Left ventricle myocardium superior (tissue), 1 donor: ENCODE measurements at places on chromosomes 12 and 14.
A peak's percentile ranks its signal among the peaks of the same experiment; 100 is the strongest.

DNA sequence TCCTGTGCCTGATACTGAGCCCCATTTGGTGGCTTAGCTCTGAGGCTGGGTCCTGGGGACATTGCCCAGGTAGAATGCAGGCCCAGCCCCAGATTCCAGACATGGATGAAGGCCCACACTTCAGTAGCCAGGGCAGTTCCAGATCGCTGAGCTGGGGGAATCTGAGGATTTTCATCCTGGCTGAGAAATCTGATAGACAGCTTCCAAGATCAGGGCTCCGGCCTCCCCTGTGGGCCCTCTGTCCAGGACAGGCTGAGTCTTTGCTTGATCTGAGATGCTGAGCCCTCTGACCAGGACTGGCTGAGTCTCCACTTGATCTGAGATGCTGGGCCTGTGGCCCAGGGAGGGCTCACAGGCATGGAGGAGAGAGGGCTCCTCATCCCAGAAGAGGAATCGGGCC, 3.3 kb upstream of the RASAL1 start:
- no peak for DNase-seq

DNA sequence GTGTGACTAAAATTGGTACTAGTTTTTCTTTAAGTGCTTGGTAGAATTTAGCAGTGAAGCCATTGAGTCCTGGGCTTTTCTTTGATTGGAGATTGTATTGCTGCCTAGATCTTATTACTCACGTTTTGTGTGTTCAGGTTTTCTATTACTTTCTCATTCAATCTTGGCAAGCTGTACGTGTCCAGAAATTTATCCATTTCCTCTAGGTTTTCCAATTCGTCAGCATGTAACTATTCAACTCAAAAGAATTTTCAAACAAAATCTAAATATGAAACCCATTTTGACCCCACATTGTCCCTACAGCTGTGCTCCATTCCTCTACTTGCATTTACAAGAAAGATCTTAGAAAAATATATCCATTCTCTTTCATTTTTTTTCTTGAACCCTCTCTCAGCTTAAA, 1613.4 kb upstream of the SEL1L start:
- no peak for DNase-seq

DNA sequence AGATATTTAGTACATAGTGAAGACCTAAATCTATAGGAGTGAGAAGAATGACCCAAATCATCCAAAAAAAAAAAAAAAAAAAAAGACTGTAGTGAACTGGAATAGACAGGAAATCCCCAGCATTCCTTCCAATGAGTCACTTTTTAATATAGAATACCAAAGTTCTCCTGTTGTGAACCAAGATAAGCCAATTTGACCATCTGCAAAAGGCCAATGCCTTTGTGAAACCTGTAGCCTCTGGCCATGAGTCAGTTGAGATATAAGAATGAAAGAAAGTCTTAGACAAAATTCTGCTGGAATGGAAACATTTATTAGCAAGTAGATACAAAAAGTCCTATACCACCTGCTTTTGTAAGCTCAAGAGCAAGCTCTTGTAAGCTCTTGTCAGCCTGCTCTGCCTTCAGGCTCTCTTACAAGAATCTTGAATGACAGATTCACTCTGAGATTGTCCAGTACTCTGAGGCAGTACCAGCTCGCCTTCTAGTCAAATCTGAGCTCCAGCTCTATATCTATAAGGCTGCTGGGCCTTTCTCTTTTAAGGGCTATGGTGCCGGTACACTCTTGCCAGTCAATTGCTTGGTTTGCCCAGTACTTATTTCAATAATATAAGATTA, 243.0 kb upstream of the TMTC1 start:
- no peak for DNase-seq

GRCh38 chr12:124827588-124828184, 36.0 kb downstream of the SCARB1 start:
- no peak for DNase-seq

GRCh38 chr14:81436296-81437138, 36.4 kb upstream of the STON2 start:
- DNase-seq, result peak; percentile 90

DNA sequence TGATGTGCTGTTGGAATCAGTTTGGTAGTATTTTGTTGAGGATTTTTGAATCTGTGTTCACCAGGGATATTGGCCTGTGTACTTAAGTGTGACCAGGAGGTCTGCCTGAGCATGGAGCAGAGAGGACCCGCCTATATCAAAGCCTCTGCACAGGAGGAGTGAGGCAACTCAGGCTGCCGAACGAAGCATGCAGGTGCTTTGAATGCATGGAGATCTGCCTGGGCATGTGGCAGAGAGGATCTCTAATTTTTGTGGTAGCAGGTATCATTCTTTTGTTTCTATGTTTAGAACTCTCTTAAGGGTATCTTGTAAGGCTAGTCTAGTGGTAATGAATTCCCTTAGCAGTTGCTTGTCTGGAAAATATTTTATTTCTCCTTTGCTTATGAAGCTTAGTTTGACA, 26.9 kb downstream of the RAB3IP start:
- DNase-seq, result no peak

DNA sequence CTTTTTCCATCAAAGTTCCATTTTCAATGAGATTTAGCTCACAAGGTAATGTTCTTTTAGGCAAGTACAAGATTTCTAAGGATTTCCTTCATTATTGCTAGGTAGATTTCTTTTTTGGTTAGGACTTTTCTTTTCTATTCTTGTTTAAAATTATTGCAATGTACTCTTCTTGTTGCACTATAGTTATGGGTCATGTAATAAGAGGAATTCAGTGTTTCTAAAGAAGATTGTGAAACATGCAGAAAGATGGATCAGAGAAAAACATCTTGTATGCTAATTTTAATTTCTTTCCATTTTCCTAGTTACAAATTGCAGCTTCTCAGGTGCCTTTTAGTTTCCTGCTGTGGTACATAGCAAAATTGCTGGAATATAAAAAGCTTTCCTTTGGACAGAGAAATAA, 56.1 kb downstream of the BTG1 start:
- no peak for DNase-seq

- DNase-seq, result no peak
Measured at GRCh38 chr12:56836800-56837663, 73.9 kb downstream of the HSD17B6 start.

DNA sequence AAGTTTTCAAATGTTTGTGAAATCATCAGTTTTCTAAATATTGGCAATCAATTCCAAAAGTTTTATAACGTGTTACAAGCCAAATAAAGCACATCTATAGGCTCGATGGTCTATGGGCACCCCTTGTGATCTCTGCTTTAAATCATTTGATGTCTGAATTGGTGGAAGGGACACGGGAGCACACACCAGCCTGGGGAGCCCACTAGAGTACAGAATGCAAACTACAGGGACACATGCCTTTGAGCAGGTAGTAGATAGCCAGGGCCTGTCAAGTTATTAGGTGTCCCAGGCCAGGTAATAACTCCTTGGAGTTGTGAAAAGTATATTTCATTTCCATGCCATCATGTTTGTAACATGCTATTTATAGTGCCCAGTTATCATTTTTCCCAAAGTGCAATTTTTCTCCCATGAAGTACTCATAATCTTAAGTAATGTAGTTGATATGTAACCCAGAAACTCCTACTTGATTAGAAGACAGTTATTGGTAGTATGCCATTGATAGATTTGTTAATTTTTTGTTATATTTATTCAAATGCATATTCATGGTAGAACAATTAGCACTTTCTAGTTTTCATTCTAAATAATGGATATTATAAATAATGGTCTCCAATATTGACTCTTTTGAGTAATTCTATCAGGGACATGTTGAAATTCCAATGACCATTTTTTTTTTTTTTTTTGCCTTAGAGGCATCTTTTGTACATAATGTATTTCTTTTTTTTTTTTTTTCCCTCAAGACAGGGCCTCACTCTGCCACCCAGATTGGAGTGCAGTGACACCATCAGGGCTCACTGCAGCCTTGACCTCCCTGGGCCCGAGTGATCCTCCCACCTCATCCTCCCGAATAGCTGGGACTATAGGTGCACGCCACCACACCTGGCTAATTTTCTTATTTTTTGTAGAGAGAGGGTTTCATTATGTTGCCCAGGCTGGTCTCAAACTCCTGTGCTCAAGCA, 96.9 kb upstream of the FGD4 start:
- DNase-seq, result no peak

- no peak for DNase-seq
Measured at GRCh38 chr14:41457393-41457792, 149.3 kb upstream of the LRFN5 start.

- DNase-seq, result no peak
Measured at GRCh38 chr12:44847403-44847802, 28.7 kb downstream of the NELL2 start.

- no peak for DNase-seq
Measured at GRCh38 chr14:27367345-27367744, 769.5 kb upstream of the NOVA1 start.

GRCh38 chr12:88206601-88207000, 64.5 kb downstream of the TMTC3 start:
- no peak for DNase-seq

GRCh38 chr12:29781188-29781587, 2.6 kb downstream of the TMTC1 start:
- DNase-seq, result no peak

DNA sequence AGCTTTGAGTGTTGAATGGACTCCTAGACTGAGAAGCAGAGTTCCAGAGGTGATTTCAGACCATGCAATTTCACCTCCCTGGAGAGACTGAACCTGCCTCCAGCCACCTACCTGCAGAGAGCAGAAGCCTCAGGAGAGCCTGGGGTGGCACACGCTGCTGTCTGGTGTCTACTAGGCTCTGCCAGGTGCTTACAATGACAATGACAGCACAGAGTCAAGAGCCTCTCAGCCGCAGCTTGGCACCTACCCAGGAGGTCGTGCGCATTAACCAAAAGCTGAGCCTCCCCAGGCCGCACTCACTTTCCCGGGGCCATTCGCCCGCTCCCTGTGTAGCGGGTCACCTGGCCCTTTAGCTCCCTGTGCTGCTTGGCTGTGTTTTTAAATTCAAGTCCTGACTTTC, 63.2 kb downstream of the TESC start:
- peak; percentile 81 for DNase-seq

DNA sequence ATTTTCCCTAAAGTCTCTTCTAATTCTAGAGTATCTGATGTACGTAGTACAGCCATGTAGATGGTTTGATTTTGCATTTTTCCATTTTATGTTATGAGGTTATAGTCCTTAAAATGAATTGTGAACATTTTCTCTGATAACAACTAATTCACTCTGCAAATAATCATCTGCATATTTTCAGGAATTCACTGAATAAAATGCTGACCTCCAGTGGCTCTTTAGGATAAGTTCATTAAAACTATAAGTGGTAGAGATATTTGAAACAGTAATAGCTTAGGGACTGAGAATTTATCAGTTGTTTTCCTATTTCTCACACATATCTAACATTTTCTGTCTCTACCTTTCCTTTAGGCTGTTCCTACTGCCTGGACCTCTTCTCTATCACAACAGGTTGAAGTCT, 4.4 kb downstream of the MSRB3 start:
- no peak for DNase-seq

- DNase-seq, result no peak
Measured at GRCh38 chr12:39846971-39847650, 227.5 kb upstream of the ABCD2 start.

DNA sequence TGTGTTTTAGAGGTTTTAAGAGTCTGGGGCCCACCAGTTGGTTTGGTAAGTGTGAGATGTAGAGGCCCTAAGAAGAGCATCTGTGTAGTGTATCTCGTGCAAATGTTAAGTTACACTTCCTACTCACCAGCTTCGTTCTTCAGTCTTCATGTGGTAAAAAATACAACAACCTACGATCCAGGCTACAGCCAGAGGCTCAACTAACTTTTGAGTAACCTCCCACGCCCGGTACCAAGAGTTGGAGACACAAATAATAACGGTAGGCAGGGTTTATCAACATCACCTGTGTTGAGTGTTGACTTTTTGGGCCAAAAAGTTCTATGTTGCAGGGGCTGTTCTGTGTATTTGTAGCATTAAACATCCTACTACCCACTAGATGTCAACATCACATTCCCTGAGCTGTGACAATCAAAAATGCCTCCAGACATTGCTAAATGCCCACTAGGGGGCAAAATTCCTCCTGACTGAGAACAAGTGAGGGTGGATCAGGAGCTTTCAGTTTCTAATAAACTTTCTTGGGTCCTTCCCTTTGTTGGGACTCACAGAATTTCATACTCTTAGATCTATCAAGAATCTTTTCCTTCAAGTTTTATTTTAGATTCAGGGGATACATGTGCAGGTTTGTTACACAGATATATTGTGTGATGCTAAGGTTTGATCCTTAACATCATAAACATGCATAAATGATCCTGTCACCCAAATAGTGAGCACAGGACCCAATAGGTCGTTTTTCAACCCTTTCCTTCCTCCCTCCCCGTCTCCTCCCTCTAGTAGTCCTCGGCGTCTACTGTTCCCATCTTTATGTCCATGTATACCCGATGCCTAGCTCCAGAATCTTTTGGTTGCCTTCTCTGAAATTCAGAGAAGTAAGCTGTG, 94.7 kb downstream of the SLC2A13 start:
- DNase-seq, result no peak

DNA sequence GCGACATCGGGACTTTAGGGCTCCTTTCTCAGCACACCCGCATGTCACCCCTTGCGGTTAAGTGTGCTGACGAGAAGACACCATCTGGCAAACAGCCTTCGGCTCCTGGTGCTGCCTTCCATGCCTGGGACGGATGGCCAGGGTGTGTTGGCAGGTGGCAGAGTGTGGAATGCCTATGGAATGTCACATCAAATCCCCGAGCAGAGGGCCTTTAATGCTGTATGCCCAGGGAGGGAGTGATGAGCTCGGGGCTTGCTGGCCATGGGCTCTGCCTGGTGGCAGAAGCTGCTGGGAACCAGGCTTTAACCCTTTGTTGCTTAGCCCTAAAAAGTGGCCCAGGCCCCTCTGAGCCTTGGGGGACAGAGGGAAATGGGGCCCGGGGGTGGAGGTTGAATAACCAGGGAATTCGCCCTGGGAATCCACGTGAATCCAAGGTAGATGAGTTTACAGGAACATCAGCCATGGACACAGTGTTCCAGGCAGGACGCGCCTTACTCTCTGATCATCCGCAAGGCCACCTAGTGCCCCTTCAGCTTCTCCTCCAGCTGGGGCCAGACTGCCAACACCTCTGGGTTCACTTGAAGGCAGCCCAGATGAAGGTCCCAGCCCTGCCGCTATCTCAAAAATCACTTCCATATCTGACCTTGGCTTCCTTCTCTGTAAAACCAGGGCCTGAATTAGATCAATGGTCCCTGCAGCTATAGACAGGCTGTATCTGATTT, 17.4 kb downstream of the FAM181A start:
- DNase-seq, result peak; percentile 69
